Lung microvascular endothelial cell (primary cell): ENCODE measurements at places on chromosomes 2 and 18.

DNA sequence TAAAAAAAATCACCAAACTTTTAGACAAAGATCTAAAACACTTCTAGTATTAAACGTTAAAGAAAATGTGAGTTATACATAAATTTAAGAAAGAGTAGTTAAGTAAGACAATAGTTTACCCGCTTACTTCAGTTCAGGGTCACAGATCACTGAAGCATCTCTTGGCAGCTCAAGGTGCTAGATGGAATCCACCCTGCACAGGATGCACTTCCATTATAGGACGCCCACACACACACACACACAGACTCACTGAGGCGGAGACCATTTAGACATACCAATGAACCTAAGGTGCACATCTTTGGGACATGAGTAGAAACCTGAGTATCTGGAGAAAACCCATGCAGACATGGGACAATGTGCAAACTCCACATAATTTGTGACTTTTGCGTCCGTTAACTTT, 630.6 kb upstream of the ZNF804A start:
- DNase-seq: no peak

DNA sequence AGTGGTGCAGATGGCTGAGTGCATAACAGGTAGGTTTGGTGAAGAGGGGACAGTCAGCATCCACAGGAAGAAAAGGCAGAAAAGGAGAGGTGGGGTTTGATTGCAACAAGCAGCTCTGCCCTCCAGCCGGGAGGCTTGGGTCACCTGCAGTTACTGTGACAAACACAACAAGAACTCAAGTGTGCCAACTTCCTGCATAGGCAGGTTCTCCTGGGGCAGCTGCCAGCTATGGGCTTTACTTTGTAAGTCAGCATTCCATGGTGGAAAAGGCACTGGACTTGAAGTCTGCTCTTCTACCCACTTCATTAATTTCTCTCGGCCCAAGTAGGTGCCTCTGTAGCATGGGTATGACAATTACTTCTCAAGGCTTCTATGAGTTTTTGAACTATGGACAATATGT, 98.9 kb downstream of the MYT1L start:
- DNase-seq: no peak

DNA sequence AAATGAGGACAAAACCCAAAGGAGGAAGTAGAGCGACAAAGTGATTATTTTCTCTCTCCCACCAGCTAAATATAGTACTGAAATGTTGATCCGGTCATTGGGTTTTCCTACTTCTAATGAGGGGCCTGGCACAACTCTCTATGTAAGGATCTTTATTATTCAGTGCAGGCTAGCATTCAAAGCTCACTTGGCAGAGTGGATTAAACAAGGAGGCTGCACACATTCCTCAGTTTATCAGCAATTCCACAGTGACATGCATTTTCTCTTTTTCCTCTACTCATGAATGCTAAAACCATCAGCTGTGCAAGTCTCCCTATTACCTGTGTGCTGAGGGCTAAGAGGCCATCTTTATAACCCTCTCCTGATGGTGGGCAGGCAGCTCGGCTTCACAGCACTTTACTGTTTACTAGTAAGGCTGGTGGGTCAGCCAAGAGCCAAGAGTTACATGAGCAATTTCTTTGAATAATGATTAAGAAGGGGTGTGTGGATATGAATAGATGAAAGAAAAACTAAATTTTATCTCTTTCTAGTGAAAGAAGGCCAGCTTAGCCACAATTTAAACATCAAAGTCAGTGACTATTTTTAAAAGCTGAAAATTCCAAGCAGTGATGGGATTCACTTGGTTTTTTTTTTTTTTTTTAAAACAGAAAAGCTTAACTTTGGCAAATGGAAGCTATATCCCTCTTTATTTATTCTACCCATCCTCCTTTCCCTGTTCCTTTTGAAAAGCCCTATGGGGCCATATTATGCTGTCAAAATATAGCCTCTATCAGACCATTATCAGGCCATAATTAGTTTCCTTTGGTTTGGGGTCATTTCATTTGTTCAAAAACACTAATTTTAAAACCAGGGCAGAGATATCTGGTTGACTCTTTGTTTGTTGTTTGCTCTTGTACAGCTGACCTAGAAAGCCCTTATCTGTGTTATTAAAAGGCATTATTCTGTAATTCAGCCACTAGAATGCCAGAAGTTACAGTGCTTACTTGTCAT, 111.0 kb downstream of the RBM43 start:
- DNase-seq: no peak

GRCh38 chr2:233368756-233369155, 14.5 kb downstream of the DGKD start:
- DNase-seq: no peak

- no peak for DNase-seq
Observed at GRCh38 chr2:46026431-46026830, 270.8 kb upstream of the EPAS1 start.

DNA sequence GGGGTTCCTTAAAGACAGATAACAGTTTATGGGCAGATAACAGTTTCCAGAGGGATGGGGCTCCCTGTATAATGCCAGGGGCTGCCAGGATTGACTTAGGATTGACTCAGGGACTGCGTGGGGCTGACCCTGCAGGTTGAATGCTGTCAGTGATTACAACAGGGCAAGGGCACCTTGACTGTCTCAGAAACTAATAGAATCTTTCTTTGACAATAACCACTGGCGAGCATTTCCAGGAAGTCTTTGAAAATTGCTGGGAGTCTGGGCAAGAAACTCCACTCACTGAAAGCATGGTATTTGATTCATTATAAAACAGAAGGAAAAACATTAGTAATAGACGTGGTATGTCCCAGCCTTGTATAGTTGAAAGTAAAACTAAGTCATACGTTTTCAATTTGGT, 101.0 kb downstream of the GPD2 start:
- peak; percentile 36 for DNase-seq
